ENCODE measurements at places on chromosomes 6 and 20.

DNA sequence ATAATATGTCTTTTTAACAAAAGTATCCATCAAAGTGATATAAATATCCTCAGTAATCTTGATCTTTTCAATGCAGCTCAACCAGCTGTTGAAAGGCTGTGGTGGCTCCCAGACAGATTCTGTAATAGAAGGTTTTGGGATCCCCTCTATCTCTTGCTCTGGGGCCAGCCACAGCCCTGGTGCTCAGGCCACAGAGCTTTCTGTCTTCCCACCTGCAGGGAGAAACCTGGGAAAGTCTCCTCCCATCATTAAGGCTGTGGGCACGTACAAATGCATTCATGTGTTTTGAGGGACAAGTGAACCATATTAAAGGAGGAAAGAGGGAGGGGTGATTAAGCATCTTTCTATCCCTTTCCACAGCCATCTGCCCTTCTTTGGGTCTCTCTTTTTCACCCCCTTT is 183.1 kb downstream of the PRDM13 start:
- DNase-seq, result no peak

DNA sequence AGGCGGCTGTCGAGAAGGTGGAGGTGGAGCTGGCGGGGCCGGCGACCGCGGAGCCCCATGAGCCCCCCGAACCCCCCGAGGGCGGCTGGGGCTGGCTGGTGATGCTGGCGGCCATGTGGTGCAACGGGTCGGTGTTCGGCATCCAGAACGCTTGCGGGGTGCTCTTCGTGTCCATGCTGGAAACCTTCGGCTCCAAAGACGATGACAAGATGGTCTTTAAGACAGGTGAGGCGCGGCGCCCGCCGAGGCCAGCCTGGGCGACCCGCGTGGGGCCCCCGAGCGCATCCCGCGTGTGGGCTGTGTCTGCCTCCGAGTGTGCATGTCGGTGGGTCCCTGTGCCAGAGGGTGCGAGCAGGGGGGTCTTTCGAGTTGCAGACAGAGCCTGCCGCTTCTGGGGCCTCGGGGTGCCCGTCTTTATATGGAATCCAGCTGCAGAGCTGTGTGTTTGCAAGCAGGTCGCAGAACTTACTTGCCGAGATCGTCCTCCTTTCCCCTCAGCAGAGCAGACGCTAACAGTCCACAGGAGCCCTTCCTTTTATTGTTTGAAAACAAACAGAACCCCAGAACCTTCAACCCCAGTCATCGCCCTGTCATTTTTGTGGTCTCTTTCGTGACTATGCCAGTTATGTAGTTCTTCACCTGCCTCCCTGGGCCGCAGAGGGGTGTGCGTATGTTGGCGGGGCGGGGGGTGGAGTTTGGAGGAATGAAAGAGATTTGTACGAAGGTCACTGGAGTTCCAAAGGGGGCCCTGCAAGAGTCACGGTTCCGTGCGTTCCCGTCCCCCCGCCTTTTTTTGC is 766 bp downstream of the SLC16A10 start:
- peak; percentile 62 for DNase-seq

- no peak for DNase-seq
These were observed 366.1 kb upstream of the SOX4 start for GRCh38 chr6:21227486-21227885.

- DNase-seq, result no peak
These were observed 805.8 kb upstream of the GJE1 start for GRCh38 chr6:141326925-141327324.

GRCh38 chr20:1934156-1934555 is 38.9 kb downstream of the SIRPA start:
- no peak for DNase-seq

DNA sequence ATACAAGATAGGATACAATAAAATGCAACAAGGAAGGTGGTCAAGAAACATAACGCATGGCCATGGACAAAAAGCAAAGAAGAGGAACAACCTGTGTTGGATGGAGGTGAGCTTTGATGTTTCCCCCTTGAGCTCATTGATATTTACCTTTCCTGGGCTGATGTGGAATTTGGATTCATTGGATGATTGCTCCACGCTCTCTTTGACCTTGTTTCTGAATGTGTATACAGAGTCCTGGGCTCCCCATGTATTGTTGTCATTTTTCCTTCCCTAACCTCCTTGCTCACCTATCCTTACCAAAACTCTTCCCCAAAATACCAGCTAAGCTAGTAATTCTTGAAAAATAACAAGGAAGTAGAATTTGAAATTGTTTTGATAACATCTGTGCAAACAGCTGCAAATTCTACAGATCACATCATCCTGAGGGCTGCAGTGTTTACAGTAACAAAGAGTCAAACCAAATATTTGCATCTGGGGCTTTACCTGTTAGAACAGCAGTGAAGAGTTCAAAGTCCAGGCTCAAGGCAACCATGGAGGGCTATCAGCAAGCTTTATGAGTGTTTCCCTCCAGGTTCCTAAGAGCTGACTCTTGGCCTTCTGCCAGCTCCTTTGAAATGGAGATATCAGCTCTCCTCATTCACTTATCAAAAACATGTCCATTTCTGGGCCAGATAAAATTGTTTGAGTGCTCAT is 214.3 kb upstream of the MARCKS start:
- no peak for DNase-seq

- peak; percentile 31 for DNase-seq
These were observed 24.7 kb downstream of the FNDC1 start for GRCh38 chr6:159193923-159194322.

GRCh38 chr6:92485487-92485886 is 933.9 kb downstream of the EPHA7 start:
- DNase-seq, result no peak

GRCh38 chr6:156687789-156688619 is 89.2 kb upstream of the ARID1B start:
- DNase-seq, result no peak

- peak; percentile 53 for DNase-seq
These were observed 4.2 kb upstream of the ZBTB46 start for GRCh38 chr20:63835021-63835858.

GRCh38 chr20:4435225-4435624 is 286.5 kb upstream of the PRND start:
- no peak for DNase-seq

DNA sequence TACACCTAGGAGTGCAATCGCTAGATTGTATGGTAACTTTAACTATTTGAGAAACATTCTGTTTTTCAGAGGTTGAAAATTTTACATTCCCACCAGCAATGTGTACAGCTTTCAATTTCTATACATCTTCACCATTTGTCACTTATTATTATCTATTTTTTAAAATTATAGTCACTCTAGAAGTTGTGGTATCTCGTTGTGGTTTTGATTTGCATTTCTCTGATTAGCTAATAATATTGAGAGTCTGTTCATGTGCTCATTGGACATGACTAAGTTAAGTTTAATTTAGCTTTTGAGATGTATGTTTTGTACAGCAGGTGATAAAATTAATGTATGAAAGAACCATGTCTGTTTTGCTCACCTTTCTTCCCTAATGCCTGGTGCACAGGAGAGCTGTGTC is 34.8 kb upstream of the PLCB1 start:
- no peak for DNase-seq

DNA sequence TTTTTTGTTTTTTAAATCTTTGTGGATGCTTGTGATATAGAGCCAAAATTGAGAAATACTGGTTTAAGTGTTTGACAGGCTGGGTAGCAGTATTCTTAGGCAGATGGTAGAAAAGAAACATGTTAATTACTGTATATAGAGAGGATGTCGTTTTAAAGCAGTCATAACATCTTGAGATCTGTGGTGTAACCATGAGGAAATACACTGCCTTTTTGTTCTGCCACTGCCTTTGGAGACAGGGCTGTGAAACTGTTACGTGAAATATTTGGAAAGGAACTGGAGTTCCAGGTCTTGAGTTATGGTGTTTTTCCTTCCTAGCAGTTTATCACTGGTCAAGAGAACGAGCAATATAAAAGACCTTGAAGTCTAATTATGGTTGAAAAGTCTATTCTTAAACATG is 19.5 kb downstream of the STXBP5 start:
- no peak for DNase-seq

DNA sequence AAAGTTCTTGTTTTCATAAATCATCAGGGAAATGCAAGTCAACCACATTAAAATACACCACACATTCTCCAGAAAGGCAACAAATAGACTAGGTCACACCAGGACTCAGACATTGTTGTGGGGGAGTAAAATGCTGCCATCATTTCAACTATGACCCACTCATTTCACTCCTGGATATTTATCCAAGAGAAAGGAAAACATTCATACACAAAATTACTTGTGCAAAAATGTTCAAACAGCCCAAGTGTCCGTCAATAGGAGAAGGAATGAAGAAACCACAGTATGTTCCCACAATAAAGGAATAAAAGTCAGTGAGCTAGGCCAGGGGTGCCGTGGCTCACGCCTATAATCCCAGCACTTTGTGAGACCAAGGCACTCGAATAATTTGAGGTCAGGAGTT is 81.5 kb upstream of the QKI start:
- DNase-seq, result no peak

GRCh38 chr6:159279790-159280277 is 110.6 kb downstream of the FNDC1 start:
- DNase-seq, result no peak

GRCh38 chr6:125432963-125433362 is 131.2 kb upstream of the HDDC2 start:
- no peak for DNase-seq

GRCh38 chr6:140051521-140052512 is 677.4 kb upstream of the CITED2 start:
- no peak for DNase-seq

GRCh38 chr6:143732536-143732935 is 54.8 kb downstream of the PHACTR2 start:
- peak; percentile 9 for DNase-seq

All from KBM-7 (cell line).